ENCODE measurements at places on chromosomes 12 and 14. TPM values are rescaled to one million over a fixed set of nuclear protein-coding genes. Genes with fewer than 3 reads are reported as not detected.
A peak's percentile ranks its signal among the peaks of the same experiment; 100 is the strongest.

GRCh38 chr12:2976581-2976996, 17.4 kb downstream of the TEAD4 start:
- no peaks in the 10 kb centered on the region for H3K27me3 ChIP-seq
- no peak for DNase-seq
- no peak overlapping the region for H3K4me3 ChIP-seq
- no peaks in the 10 kb centered on the region for H3K36me3 ChIP-seq
- no peaks in the 10 kb centered on the region for H3K4me1 ChIP-seq
- no peak overlapping the region for H3K27ac ChIP-seq

- H3K36me3 ChIP-seq: no peaks in the 10 kb centered on the region
- no peaks in the 10 kb centered on the region for H3K27me3 ChIP-seq
- no peak for DNase-seq
- H3K4me1 ChIP-seq: no peaks in the 10 kb centered on the region
Measured at GRCh38 chr12:49930515-49931288, 19.8 kb upstream of the AQP2 start.

GRCh38 chr12:56488041-56488955, at the start of gene GLS2:
GLS2 (minus strand) TSS chr12:56488161; CDS start chr12:56488118, 43 bp downstream.
- H3K27me3 ChIP-seq: no peaks in the 10 kb centered on the region
- H3K27ac ChIP-seq: peak within 1 kb of the TSS; percentile 83
- DNase-seq: peak; percentile 90
- peak within 1 kb of the TSS; percentile 72 for H3K4me3 ChIP-seq

Gene IFNG-AS1
- not detected for total RNA-seq

Gene PAX9
- 7.2 TPM for total RNA-seq

Gene BHLHE41
- 3.2 TPM for total RNA-seq

Gene OR11G2
- total RNA-seq: not detected

DNA sequence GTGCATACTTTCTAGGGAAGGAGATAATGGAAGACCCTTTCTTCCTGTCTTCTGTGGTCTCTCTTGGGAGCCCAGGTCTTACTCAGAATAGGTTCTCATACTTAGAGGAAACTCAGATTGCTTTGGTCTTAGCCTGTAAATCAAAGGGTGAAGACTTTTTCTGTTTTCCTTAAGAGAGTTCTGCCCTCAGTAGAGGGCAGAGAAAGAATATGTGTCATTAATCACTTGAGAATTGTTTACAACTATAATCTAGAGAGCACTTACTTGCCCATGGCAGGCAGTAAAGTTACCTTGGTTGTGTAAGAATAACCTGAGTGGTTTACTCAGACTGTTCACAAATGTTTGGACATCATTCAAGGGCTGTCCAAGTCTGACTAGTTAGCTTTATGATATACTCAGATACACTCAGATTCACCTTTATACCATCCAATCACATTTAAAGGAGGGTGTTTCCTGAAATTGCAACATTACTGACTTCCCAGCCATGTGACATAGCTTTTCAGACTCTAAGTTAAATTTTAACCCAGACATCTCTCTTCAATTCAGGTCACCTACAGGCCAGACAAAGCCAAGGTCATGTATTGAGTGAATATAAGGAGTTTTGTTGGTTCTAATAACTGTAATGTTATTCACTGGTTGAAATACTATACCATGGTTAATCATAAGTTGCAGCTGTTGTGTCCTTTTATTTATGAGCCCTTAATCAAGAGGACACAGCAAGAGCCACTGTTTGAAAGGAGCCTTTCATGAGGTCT, 372.2 kb downstream of the RAD51B start:
- no peaks in the 10 kb centered on the region for H3K36me3 ChIP-seq
- H3K4me3 ChIP-seq: no peak overlapping the region
- H3K4me1 ChIP-seq: peaks cover 16% of the 10 kb centered on the region
- no peak overlapping the region for H3K27ac ChIP-seq
- peak; percentile 45 for DNase-seq

- DNase-seq: no peak
- H3K4me1 ChIP-seq: no peaks in the 10 kb centered on the region
- H3K27me3 ChIP-seq: no peaks in the 10 kb centered on the region
- H3K36me3 ChIP-seq: no peaks in the 10 kb centered on the region
- no peak overlapping the region for H3K4me3 ChIP-seq
Measured at GRCh38 chr12:112342587-112342986, 39.6 kb downstream of the HECTD4 start.

Gene HCAR2
- total RNA-seq: 0.18 TPM

- H3K27ac ChIP-seq: no peak overlapping the region
- no peak for DNase-seq
- H3K4me1 ChIP-seq: no peaks in the 10 kb centered on the region
- no peaks in the 10 kb centered on the region for H3K36me3 ChIP-seq
Measured at GRCh38 chr12:128976120-128976738, 123.0 kb downstream of the GLT1D1 start.

Gene CAPZA3
- not detected for total RNA-seq

Gene ACVRL1
- total RNA-seq: 0.74 TPM

Gene OTOGL
- 0.72 TPM for total RNA-seq

DNA sequence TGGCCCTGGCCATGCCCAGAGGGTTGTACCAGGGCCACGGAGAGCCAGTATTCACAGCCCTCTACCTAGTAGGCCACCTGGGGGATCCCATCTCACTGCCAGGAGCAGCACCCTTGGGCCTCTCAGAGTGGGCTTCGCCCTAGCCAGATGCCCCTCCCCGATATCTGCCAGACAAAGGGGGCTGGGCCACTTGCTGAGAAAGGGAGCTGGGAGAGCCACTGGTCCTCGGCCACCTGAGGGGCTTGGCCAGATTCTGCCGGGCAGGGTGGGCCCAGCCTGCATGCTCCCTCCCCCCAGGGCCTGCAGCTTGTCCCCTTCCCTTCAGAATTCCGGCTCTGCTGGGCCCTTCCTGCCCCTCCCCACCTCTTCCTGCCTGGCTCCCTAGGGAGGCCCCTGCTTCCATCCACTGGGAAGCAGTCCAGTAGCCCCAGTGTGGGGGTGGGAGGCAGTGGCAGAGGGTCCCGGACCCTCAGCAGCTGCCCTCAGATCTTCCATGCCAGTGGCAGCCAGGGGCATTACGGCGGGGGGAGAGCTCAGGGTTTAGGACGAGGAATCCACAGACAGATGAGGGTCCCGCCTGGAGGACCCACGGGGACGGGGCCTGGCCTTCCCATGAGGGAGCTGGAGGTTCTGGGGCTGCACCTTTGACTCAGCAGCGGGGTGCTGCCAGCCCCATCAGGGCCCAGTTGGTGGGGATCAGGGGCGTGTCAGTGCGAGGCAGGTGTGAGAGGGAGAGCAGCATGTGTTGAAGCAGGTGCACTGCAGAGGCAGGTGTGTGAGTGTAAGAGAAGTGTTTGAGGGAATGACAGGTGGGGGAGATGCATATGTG, 2.4 kb downstream of the CRIP2 start:
- H3K4me3 ChIP-seq: no peak overlapping the region
- peak overlapping the region; percentile 26 for H3K27ac ChIP-seq
- H3K27me3 ChIP-seq: no peaks in the 10 kb centered on the region
- no peaks in the 10 kb centered on the region for H3K36me3 ChIP-seq

GRCh38 chr12:27549236-27549800, 25.3 kb downstream of the PPFIBP1 start:
- peaks cover 27% of the 10 kb centered on the region for H3K4me1 ChIP-seq
- no peaks in the 10 kb centered on the region for H3K27me3 ChIP-seq
- no peak for DNase-seq
- peak overlapping the region; percentile 72 for H3K27ac ChIP-seq
- no peaks in the 10 kb centered on the region for H3K36me3 ChIP-seq

Gene MYF5
- not detected for total RNA-seq

Gene STAC3
- 0.70 TPM for total RNA-seq

- no peak for DNase-seq
- H3K27me3 ChIP-seq: no peaks in the 10 kb centered on the region
- H3K4me3 ChIP-seq: no peak overlapping the region
- H3K36me3 ChIP-seq: no peaks in the 10 kb centered on the region
- no peak overlapping the region for H3K27ac ChIP-seq
Measured at GRCh38 chr14:100246809-100247428, 8.0 kb downstream of the YY1 start.

Gene CATSPERB
- total RNA-seq: 2.6 TPM

Gene CPNE6
- not detected for total RNA-seq

Gene DAO
- total RNA-seq: not detected

DNA sequence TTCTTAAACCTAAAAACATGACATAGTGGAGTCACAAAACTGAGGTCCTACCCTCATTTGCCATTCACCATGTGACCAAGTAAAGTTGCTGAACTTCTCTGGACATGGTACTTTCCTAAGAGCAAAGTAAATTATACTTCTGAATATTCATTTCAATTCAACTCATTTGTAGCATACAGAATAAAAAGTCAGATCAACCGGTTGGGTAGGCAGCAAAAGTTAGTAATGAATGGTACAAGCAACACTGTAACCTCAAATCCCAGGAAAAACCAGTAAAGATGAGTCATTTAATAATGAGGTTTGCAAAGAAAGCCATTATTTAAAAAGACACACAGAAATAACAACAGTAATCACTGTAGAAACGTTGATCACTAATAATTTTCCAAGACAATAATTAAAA, 8.7 kb downstream of the POLE2 start:
- DNase-seq: no peak
- no peaks in the 10 kb centered on the region for H3K4me1 ChIP-seq
- no peaks in the 10 kb centered on the region for H3K36me3 ChIP-seq
- no peak overlapping the region for H3K4me3 ChIP-seq

Gene KRT78
- total RNA-seq: not detected

Data from Caco-2 (cell line).